NCI-H1105 treated with DMSO at 0.1 percent for 48 hours (cell line): ENCODE measurements at places on chromosomes 13 and 19.

DNA sequence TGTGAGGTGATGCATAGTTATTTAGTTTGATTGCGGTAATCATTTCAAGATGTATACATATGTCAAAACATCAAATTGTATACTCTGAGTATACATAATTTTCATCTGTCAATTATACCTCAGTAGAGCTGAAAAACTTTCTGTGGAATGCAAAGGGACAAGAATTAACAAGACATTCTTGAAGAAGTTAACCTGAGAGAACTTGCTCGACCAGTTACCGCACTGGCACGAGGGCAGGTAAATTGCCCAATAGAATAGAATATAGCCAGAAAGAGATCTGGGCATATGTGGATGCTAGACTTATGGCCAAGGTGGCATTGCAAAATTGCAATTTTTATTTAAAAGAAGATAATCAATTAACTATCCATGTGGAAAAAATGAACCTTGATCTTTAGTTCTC lies 42.3 kb upstream of the GJB6 start:
- no peak for DNase-seq

- no peak for DNase-seq
Observed at GRCh38 chr19:15445227-15445605, 4.5 kb downstream of the WIZ start.

GRCh38 chr13:26867451-26868091 lies 107.0 kb upstream of the GPR12 start:
- DNase-seq = no peak

DNA sequence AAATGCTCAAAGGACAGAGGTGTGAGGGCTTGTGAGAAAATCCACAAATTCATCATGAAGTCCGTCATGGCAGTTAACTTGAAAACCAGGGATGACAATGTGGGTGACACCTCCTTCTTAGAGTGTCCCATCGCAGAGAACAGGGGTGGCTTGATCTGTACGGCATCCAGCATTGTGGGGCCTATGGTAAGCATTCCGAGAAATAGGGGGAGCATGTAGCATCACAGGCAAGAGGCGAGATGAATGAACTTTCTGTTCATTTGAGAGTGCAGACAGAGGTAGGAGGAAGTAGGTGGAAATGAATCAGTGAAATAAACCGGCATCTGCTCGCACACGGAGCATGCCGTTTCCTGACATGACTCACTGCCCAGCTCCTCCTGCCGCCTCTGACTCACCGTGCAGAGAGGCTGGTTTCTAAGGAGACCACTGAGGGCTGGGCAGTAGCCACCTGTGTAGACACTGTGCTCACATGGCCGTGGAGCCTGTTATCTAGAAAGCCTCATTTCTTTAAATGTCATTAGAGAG lies 339.0 kb downstream of the RFC3 start:
- DNase-seq = no peak

- DNase-seq = no peak
Observed at GRCh38 chr19:49957262-49957915, 3.6 kb downstream of the SIGLEC11 start.

DNA sequence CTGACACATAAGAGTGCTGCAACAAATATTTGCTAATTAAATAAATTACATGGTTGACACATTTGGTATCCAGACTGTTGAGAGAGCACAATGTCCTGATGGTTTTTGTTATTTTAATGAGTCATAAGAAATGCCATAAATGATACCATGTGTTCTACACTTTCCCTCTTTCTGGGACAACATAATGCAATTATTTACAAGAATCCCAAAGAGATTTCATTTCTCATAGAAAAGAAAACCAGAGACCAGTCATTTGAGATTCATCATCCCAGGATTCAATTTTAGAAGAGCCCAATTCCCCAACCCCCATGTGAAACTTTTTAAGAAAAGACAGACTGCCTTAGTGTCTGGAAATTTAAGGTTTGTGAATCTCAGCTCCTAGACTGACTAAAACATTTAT lies 399.6 kb downstream of the DCT start:
- no peak for DNase-seq

DNA sequence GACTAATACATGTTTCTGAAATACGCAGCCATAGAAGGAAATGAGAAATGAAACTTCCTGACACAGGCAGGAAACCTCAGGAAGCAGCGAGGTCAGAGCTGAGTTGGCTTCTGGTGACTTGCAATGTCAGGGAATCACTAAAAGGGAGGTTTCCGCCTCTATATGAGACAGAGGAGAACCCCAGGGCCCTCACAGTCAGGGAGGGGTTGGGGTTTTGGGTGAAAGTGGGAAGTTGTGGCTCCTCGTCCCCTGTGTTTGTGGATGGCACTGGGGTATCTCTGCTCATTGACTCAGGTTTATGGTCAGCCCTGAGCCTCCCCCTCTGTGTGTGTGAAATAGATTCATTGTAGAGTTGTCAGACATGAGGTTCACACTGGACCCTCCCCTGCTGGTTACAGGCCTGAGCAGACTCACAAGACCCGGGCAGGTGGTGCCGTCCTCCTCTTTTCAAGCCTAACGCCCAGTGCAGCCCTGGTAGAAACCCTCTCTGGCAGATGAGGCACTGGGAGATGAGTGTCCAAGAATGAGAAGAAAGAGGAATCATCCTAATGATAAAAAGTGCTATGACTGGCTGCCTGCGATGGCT lies 5.5 kb upstream of the LILRA6 start:
- no peak for DNase-seq

- DNase-seq = no peak
Observed at GRCh38 chr19:16367261-16367683, 42.6 kb downstream of the KLF2 start.
